ENCODE measurements at places on chromosomes 4 and X.

DNA sequence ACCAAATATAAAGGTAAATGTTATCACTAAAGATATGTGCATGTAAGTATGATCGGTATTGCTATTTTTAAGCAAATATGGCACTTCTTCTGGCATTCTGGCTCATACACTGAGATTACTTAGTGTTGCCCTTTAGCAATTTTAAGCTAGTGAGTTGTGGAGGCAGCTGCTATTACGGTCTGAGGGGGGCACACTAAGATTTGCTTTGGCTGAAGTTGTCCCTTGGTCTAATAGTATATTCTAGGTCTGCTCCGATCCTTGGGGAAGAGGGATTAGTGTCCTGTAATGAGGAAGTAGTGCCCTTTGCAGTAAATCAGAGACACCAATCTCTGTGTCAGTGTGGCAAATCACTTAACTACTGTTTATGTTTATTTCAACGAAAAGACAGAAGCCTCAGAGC, 196.5 kb upstream of the FTHL17 start:
- DNase-seq = no peak

- DNase-seq = no peak
Observed at GRCh38 chr4:57661517-57662090, 551.4 kb upstream of the IGFBP7 start.

GRCh38 chr4:105586638-105587328, 34.4 kb downstream of the ARHGEF38 start:
- no peak for DNase-seq

- no peak for DNase-seq
Observed at GRCh38 chr4:110130576-110131358, 67.6 kb downstream of the ELOVL6 start.

- no peak for DNase-seq
Observed at GRCh38 chrX:115013705-115014104, 3.7 kb downstream of the IL13RA2 start.

GRCh38 chr4:4541040-4541631, 712 bp downstream of the STX18 start:
- no peak for DNase-seq

GRCh38 chr4:74475091-74475800, 30.3 kb downstream of the AREG start:
- DNase-seq = no peak

DNA sequence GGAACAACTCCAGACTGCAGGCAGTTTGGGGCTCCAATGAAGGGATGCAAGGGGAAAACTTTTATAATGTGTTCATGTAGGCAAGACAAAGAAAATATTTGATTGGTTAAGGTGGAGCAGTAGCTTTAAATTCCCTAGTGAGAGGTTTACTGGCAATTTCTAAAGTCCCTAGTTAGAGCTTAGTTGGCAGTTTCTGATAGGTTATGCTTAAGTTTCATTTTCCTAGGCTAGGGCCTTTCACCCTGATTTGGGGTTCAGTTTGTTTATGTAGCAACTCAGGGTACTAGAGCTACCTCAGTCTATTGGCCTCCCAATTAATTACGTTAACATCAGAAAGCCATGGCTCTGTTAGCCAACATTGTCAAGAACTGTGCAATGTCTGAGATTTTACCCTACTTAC, 14.6 kb downstream of the BBS12 start:
- no peak for DNase-seq

- DNase-seq = no peak
Observed at GRCh38 chr4:168409089-168409801, 71.0 kb downstream of the DDX60L start.

- no peak for DNase-seq
Observed at GRCh38 chr4:96025011-96025410, 185.1 kb downstream of the PDHA2 start.

DNA sequence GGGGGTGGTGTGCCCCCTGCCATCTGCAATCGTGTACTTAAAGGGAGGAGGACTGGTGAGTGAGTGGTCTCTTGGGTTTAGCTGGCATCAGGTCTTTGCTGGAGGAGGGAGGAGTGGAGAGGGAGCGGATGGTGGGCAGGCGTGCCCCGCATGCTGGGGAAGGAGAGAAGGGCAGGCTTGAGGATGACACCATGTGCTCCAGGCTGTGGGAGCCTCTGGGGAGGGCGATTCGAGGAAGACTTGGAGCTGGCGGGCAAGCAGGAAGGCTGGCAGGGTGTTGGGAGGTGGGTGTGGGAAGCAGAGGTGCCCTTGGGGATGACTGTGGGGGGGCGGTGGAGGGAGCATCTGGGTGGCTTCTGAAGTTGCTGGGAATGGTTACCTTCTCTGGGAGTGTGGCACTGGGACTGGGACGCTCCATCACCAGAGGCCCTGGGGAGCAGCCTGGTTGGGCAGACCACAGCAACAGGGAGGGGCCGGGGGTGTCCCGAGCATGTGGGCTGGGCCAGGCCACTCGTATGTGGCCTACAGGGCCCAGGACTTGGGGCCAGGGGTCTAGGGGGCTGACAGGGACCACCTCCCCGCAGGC, 30.8 kb upstream of the AFAP1 start:
- no peak for DNase-seq

GRCh38 chr4:83138946-83139345, 24.4 kb upstream of the PLAC8 start:
- DNase-seq = no peak

- no peak for DNase-seq
Observed at GRCh38 chrX:119753639-119754257, 4.6 kb upstream of the SOWAHD start.

GRCh38 chrX:153297376-153297775, 24.2 kb downstream of the PNMA6F start:
- DNase-seq = no peak

- no peak for DNase-seq
Observed at GRCh38 chr4:68434836-68435235, 12.4 kb upstream of the TMPRSS11E start.

DNA sequence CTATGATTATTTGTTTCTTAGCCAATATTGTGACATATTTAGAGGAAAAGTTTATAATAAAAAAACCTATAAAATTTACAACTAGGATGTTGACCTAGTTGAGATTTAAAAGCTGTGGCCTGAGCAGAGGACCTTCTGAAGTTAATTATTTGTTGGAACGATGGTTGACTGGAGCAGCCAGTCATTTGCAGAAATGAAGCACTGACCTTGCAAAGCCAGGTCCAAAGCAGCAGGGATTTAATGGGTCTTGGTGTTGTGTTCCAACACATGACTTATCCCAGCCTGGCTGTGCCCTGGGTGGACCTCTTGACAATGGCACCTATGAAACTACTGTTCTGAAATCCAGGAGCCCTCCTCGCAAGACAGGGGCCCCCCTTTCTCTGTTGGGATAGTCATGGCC, 235.2 kb downstream of the FRAS1 start:
- no peak for DNase-seq

Data from AG09319 (cell line).